ENCODE measurements at places on chromosomes 11 and 22. TPM values are rescaled to one million over a fixed set of nuclear protein-coding genes. Genes with fewer than 3 reads are reported as not detected.

GRCh38 chr11:75763846-75764245, 4.7 kb upstream of the DGAT2 start:
- no peak for DNase-seq

DNA sequence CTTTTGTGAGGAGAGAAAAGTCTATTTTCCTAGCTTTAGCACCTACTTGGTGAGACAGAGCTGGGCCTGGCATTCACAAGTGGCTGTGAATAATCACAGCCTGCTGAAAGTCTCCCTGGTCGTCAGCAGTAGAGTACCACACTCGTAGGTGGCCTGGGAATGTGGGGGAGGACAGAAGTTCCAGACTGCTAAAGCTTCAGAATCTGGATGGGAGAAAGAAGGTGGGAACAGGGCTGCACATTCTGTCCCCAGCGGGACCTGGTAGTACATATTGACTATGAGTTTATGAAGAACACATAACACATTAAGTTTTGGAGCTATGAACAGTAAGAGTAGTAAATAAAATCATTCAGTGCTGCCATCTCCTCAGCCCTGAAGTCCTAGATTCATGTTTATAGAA, 19.0 kb upstream of the LIMK2 start:
- DNase-seq, result no peak

DNA sequence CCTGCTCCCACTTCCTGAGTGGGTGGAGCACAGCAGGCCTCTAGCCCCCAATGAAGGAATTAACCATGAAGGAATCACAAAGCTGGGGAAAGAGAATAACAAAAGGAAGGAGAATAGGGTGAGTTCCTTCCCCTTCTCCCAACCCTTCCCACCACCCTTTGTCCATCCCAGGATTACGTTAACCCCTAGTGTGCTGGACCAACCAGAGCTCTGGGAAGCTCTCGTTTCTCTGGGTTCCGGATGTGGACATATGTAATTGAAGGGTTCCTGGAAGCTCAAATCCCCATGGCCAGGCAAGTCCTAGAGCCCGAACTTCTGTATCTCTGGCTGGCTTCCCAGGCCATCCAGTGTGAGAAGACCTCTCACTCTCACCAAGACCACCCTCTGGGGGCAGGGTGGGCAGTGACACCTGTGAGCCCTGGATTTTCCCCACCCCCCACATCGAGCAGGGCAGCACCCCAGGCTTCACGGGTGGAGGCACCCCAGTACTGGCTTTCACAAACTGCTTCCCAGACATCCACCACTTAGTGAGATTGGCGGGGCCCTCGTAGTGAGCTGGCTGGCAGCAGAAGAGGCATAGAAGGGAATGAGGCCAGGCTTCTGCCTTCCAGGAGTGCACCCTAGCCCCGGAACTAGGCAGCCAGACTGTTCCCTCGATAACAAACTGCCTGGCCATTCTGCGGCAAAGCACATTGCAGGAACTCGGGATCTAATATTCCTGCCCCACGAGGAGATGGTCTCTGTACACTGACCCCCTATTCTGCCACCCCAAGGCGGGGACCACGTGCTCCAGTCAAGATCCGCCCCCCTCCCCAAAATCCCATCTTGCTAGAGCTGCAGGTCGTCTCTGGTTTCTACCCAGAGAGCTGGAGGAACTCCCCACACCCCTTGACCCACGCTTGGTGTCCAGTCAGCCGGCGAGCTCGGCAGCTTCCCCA, 2.1 kb downstream of the NECTIN1 start:
- DNase-seq, result no peak

DNA sequence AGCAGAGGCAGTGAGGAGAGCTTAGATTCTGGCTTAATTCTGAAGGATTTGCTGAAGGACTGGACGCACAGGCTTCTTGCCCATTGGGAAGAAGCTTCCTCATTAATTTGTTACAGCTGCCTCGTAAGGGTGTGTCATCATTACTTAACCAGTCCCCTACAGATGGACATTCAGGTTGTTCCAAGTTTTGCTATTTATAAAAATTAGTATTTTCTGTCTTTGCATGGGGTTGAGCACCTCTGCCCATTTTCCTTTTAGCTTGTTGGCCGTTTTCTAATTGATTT, 38.1 kb downstream of the CAPN1 start:
- DNase-seq, result no peak

- no peak for DNase-seq
Observed at GRCh38 chr11:95702526-95702925, 87.1 kb downstream of the FAM76B start.

GRCh38 chr11:71204294-71204693, 48.1 kb downstream of the SHANK2 start:
- no peak for DNase-seq

GRCh38 chr22:36471341-36471821, 10.1 kb downstream of the TXN2 start:
- no peak for DNase-seq

- no peak for DNase-seq
Observed at GRCh38 chr11:78420796-78421209, 3.2 kb upstream of the GAB2 start.

- DNase-seq, result no peak
Observed at GRCh38 chr22:49568751-49569285, 258.9 kb downstream of the BRD1 start.

GRCh38 chr11:92929246-92929645, 40.2 kb upstream of the MTNR1B start:
- no peak for DNase-seq

- DNase-seq, result no peak
Observed at GRCh38 chr11:73391665-73392064, 15.5 kb downstream of the RELT start.

GRCh38 chr11:87097582-87097981, 59.8 kb downstream of the TMEM135 start:
- DNase-seq, result peak; percentile 19

NRGN gene
- total RNA-seq, result 4.6 TPM

E2F8 gene
- 16.5 TPM for total RNA-seq

APOA1 gene
- 0.48 TPM for total RNA-seq

PITPNM1 gene
- total RNA-seq, result 94.0 TPM

OR52A1 gene
- total RNA-seq, result not detected

CCDC73 gene
- not detected for total RNA-seq

All from CD8-positive, alpha-beta memory T cell (primary cell).